ENCODE measurements at places on chromosomes 7 and 10. TPM values are rescaled to one million over a fixed set of nuclear protein-coding genes. Genes with fewer than 3 reads are reported as not detected.
A peak's percentile ranks its signal among the peaks of the same experiment; 100 is the strongest.

GRCh38 chr10:112202561-112203241 is 19.1 kb upstream of the GPAM start:
- H3K27me3 ChIP-seq, result peaks cover 14% of the 10 kb centered on the region
- H3K4me1 ChIP-seq, result no peaks in the 10 kb centered on the region
- no peaks in the 10 kb centered on the region for H3K36me3 ChIP-seq
- no peak overlapping the region for H3K4me3 ChIP-seq
- H3K27ac ChIP-seq, result no peak overlapping the region

DNA sequence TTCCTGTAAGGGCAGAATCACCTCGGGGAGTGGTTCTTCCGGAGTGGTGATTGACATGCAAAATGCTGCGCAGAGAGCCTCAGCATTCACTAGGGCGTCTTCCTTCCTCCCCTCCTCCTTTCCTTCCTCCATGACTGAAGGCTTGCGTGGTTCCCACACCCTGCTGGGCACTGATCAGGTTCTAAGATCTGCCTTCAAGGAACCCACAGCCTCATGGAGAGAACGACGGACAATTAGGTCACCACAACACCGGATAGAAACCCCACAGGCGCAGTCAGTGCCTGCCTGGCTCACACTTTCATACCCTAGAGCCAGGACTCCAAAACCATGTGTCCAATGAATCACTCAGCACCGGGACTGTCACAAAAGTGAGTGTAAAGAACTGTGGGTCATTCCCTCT is 131.3 kb downstream of the DPP6 start:
- H3K27me3 ChIP-seq, result no peaks in the 10 kb centered on the region
- no peaks in the 10 kb centered on the region for H3K36me3 ChIP-seq
- H3K4me3 ChIP-seq, result no peak overlapping the region
- no peak overlapping the region for H3K27ac ChIP-seq

DNA sequence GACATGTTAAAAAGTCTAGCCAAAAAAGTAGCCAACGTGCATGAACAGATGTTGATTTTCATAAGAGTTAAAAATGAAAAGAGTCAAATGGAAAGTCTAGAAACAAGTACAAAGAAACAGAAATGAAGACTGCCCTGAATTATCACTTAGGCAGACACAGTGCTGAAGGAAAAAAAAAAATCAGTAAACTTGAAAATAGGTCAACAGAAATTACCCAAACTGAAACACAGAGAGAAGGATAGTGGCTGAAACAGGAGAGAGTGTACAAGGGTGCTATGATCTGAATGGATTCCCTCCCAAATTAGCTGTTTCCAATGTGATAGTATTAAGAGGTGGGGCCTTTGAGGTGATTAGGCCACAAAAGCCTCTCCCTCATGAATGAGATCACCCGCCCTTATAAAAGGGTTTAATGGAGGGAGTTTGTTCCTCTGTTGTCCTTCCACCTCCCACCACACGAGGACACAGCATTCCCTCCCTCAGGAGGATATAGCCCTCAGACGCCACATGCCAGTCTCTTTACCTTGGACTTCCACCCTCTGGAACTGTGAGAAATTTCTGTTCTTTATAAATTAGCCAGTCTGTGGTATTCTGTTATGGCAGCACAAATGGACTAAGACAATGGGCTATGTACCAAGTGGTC is 249.7 kb downstream of the AHR start:
- H3K27ac ChIP-seq, result no peak overlapping the region
- H3K4me3 ChIP-seq, result no peak overlapping the region
- H3K27me3 ChIP-seq, result no peaks in the 10 kb centered on the region
- H3K36me3 ChIP-seq, result no peaks in the 10 kb centered on the region

The ZNRF2 gene
- 18.5 TPM for total RNA-seq

GRCh38 chr7:95205665-95206225 is 118.6 kb downstream of the PON1 start:
- H3K36me3 ChIP-seq, result no peaks in the 10 kb centered on the region
- H3K27me3 ChIP-seq, result no peaks in the 10 kb centered on the region
- H3K27ac ChIP-seq, result no peak overlapping the region
- DNase-seq, result no peak
- no peak overlapping the region for H3K4me3 ChIP-seq

The AQP1 gene
- 0.18 TPM for total RNA-seq

DNA sequence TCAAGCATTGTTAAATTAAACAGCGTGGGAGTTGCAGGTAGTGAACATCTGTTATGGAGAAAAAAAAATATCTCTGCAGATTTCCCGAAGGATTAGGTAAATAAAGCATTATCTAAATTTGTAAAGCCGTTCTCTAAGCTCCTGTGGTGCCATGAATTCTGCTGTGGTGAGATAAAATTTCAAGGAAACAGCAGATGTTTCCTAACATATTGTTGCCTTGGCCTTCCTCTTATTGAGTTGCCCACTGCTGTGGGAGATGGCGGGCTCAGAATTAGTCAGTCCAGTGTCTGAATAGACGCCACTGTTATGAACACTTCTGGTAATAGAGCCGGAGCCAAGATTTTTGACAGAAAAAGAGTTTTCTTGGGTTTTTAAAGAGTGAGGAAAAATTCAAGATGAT is 82.6 kb upstream of the ELMO1 start:
- H3K36me3 ChIP-seq, result no peaks in the 10 kb centered on the region
- H3K27me3 ChIP-seq, result peaks cover 17% of the 10 kb centered on the region
- no peak overlapping the region for H3K4me3 ChIP-seq
- no peak overlapping the region for H3K27ac ChIP-seq
- DNase-seq, result no peak
- H3K4me1 ChIP-seq, result no peaks in the 10 kb centered on the region

DNA sequence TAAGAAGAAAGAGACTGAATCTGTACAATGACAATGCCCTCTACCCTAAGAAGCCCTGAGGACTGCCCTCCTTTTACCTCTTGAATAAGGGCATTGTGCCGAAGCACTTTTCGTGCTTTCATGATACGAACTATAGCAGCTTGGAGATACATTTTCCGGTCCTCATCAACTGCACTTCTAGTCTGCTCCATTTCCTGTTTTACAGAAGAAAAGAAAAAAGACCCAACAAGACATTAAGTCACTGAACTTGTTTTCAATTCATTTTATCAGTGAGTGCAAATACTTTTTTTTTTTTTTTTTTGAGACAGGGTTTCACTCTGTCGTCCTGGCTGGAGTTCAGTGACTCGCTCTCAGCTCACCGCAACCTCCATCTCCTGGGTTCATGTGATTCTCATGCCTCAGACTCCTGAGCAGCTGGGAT is 78.4 kb downstream of the CUL2 start:
- peak overlapping the region; percentile 21 for H3K27ac ChIP-seq
- no peaks in the 10 kb centered on the region for H3K27me3 ChIP-seq
- H3K4me3 ChIP-seq, result no peak overlapping the region
- H3K4me1 ChIP-seq, result peaks cover 6% of the 10 kb centered on the region
- peaks cover 30% of the 10 kb centered on the region for H3K36me3 ChIP-seq
- no peak for DNase-seq

DNA sequence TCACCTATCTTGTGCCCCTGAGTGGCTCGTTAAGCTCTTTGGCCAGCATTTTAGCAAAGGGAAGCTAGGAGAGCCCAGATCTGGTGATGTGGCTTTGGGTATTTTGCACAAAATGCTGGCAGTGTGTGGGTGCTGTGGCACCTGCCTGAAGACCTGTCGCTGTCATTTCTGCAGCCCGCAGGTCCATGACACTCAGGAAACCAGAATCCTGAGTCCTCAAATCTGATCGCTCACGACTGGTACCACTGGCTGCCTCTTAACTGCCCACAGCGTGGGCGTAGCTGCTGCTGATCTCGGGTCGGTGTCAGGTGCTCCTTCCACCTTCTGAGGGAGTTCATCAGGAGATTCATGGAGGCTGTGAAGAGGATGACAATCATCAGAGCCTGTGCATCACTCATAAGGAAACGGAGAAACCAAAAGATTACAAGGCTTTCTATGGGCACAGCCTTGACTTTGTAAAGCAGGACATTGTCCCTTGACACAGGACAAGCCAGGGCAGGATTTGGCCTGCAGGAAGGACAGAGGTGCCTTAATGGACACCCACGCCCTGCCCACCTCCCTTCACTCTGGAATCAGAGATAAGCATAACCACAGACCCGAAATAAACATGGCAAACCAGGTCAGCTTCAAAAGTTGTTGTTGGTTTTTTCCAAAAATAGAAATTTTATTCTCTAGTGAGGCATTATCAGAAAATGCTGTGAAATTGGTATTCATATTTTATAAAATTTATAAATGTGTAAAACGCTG is 71.0 kb upstream of the STK17A start:
- no peak overlapping the region for H3K4me3 ChIP-seq
- H3K27me3 ChIP-seq, result peaks cover 19% of the 10 kb centered on the region
- peaks cover 34% of the 10 kb centered on the region for H3K4me1 ChIP-seq
- no peak overlapping the region for H3K27ac ChIP-seq
- no peak for DNase-seq

GRCh38 chr10:3977761-3978160 is 192.8 kb upstream of the KLF6 start:
- no peak overlapping the region for H3K4me3 ChIP-seq
- peaks cover 31% of the 10 kb centered on the region for H3K36me3 ChIP-seq
- H3K27ac ChIP-seq, result no peak overlapping the region
- H3K27me3 ChIP-seq, result peaks cover under 1% of the 10 kb centered on the region
- DNase-seq, result no peak
- H3K4me1 ChIP-seq, result peaks cover 56% of the 10 kb centered on the region

DNA sequence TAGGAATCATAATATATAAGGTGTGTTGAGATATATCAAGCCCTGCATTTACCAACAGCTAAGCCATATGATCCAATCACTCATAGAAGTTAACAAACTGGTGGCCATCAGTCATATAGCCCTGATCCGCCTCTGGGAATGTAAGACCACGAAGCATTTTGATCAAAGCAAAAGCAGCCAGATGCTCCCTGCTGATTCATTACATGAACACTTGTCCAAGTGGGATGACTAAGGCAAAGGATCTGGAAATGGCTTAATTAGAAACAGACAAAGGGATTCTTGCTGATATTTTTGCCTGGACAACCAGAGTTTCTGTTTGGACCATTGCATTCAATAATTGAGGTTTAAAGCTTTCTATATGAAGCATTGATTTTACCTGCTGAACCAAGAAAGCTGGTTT is 535.5 kb downstream of the GPAM start:
- H3K36me3 ChIP-seq, result no peaks in the 10 kb centered on the region
- no peaks in the 10 kb centered on the region for H3K4me1 ChIP-seq
- H3K4me3 ChIP-seq, result no peak overlapping the region
- no peak overlapping the region for H3K27ac ChIP-seq

DNA sequence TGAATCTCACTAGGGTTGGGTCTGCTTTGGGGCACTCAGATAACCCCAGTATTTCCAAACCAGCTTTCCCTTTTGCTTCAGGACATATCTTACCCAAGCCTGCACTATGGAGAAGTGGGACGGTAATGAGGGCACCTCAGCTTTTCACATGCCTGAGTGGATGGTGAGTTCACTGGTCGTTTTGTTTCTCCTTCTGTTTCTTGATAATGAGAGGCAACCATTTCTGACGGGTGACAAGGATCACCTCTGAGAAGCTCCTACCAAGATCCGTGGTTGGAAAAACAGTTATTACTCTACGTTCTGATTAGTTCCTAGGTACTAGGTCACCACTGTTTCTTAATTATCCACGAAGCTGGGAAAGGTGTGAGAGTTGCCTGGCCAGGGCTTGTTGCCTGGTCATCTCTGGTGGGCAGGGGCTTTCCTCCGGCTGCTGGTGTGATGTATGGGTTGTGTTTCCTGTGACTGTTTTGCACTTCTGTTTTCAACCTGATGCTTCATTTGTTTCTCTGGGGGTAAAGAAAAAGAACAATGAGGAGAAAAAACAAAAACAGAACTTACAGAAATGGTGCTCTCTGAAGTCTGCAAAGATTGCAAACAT is 65.7 kb upstream of the STRIP2 start:
- no peaks in the 10 kb centered on the region for H3K36me3 ChIP-seq
- peaks cover 55% of the 10 kb centered on the region for H3K4me1 ChIP-seq
- H3K27me3 ChIP-seq, result no peaks in the 10 kb centered on the region
- peak overlapping the region; percentile 72 for H3K4me3 ChIP-seq
- H3K27ac ChIP-seq, result peak overlapping the region; percentile 92
- peak; percentile 34 for DNase-seq

DNA sequence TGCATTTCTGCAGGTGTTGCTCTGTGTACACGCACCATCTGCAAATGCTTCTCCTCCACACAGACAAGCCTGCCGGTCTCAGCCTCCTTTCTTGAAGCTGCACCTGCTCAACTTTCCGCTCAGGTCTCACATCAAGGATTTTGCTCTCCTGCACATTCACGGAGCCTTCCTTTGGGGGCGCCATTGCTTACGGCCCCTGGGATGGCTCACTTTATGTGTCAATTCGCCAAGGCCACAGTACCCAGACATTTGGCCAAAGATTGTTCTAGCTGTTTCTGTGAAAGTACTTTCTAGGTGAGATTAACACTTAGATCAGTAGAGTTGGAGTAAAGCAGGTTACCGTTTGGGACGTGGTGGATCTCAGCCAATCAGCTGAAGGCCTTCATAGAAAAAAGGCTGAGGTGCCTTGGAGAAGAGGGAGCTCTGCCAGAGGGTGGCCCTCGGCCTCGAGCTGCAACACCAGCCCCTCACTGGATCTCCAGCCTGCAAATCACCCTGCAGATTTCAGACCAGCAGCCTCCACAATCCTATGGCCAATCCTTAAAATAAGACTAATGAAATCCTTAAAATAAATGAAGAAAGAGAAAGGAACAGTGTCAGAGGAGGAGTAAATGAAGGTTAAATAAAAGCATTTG is 39.9 kb upstream of the PPP2R2D start:
- H3K4me3 ChIP-seq, result no peak overlapping the region
- DNase-seq, result no peak
- H3K27me3 ChIP-seq, result peaks cover 10% of the 10 kb centered on the region
- H3K4me1 ChIP-seq, result no peaks in the 10 kb centered on the region
- no peaks in the 10 kb centered on the region for H3K36me3 ChIP-seq

GRCh38 chr10:53646525-53646924 is 873.9 kb upstream of the MBL2 start:
- H3K4me3 ChIP-seq, result no peak overlapping the region
- H3K27me3 ChIP-seq, result no peaks in the 10 kb centered on the region
- no peak for DNase-seq
- no peaks in the 10 kb centered on the region for H3K36me3 ChIP-seq

The EMX2 gene
- total RNA-seq, result not detected

DNA sequence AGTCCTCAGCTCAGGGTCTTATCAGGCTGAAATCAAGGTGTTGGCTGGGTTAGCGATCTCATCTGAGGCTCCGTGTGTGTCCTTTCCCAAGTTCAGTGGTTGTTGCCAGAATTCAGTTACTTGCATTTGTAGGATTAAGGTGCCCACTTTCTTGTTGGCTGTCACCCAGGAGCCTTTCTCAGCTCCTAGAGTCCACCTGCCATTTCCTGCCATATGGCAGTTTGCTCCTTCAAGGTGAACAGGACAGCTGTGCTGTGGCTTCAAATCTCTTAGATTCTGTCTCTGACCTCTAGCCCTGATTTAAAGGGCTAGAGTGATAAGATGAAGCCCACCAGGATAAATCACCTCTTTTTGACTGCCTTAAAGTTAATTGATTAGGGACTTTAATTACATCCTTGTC is 1.0 kb upstream of the HIF1AN start:
- H3K4me1 ChIP-seq, result peaks cover 20% of the 10 kb centered on the region
- H3K36me3 ChIP-seq, result peaks cover 23% of the 10 kb centered on the region
- H3K4me3 ChIP-seq, result no peak overlapping the region
- DNase-seq, result no peak
- no peaks in the 10 kb centered on the region for H3K27me3 ChIP-seq
- peak overlapping the region; percentile 5 for H3K27ac ChIP-seq

Measured in activated CD4-positive, alpha-beta memory T cell treated with anti-CD3 and anti-CD28 coated beads, Interleukin-2, amount 10 ng/mL, durations not matched to agents 7 days and 5 days (primary cell).